ENCODE measurements at places on chromosomes 5 and 9. TPM values are rescaled to one million over a fixed set of nuclear protein-coding genes. Genes with fewer than 3 reads are reported as not detected.

The SPINK1 gene
- total RNA-seq, result not detected

The ARHGEF39 gene
- total RNA-seq, result 1.3 TPM

The FBLL1 gene
- total RNA-seq, result not detected

The FAM221B gene
- not detected for total RNA-seq

The SKP2 gene
- total RNA-seq, result 20.5 TPM

The MUSK gene
- total RNA-seq, result not detected

The NUTM2G gene
- total RNA-seq, result not detected

The MYOZ3 gene
- not detected for total RNA-seq

The CCDC112 gene
- 3.1 TPM for total RNA-seq

The PDZD2 gene
- total RNA-seq, result 1.3 TPM

The SLC4A9 gene
- not detected for total RNA-seq

The CYLC2 gene
- total RNA-seq, result not detected

The VLDLR gene
- 2.6 TPM for total RNA-seq

The C9orf72 gene
- total RNA-seq, result 16.8 TPM

The DPYSL3 gene
- not detected for total RNA-seq

The PCDHB5 gene
- total RNA-seq, result not detected

The ALDH1A1 gene
- 0.57 TPM for total RNA-seq

The MSX2 gene
- total RNA-seq, result not detected

The PCDHGA9 gene
- total RNA-seq, result 1.7 TPM

The NSG2 gene
- total RNA-seq, result not detected

The MCIDAS gene
- total RNA-seq, result not detected

The EXOSC3 gene
- 42.7 TPM for total RNA-seq

The GABRA6 gene
- not detected for total RNA-seq

The ADAMTS2 gene
- total RNA-seq, result 0.28 TPM

The PCDHA7 gene
- total RNA-seq, result not detected

The SPATA31A7 gene
- not detected for total RNA-seq

The PTPRD gene
- total RNA-seq, result 0.68 TPM

The HAPLN1 gene
- total RNA-seq, result not detected

The CTXN3 gene
- total RNA-seq, result not detected

The GRM6 gene
- not detected for total RNA-seq

The C9orf50 gene
- total RNA-seq, result not detected

The CDK7 gene
- 39.5 TPM for total RNA-seq

The MLANA gene
- not detected for total RNA-seq

The CNTNAP3 gene
- total RNA-seq, result 0.20 TPM

The DOLPP1 gene
- 7.5 TPM for total RNA-seq

The FAM219A gene
- 20.6 TPM for total RNA-seq

The POU5F2 gene
- total RNA-seq, result 4.4 TPM

The C5orf58 gene
- not detected for total RNA-seq

The SAPCD2 gene
- total RNA-seq, result 0.59 TPM

The BHMT gene
- total RNA-seq, result not detected

The NUDCD2 gene
- 13.2 TPM for total RNA-seq

The BRIX1 gene
- 18.0 TPM for total RNA-seq

The DEPDC1B gene
- 1.3 TPM for total RNA-seq

The LCN12 gene
- total RNA-seq, result 9.2 TPM

The SLC6A3 gene
- not detected for total RNA-seq

The ECSCR gene
- total RNA-seq, result not detected

The CCL21 gene
- total RNA-seq, result not detected

The GLRA1 gene
- not detected for total RNA-seq

The CDH9 gene
- not detected for total RNA-seq

The KCNMB1 gene
- total RNA-seq, result 0.23 TPM

The PCDHGA12 gene
- 0.75 TPM for total RNA-seq

The LCN15 gene
- not detected for total RNA-seq

The TMEM215 gene
- total RNA-seq, result not detected

The IFNK gene
- total RNA-seq, result not detected

The ZNF483 gene
- 7.4 TPM for total RNA-seq

The IL4 gene
- total RNA-seq, result not detected

Measured in natural killer cell (primary cell).